Stimulated activated CD8-positive, alpha-beta memory T cell treated with anti-CD3 and anti-CD28 coated beads, Interleukin-4, amount 100 ng/mL, for 48 hours (primary cell): ENCODE measurements at places on chromosomes 6 and 20.

- no peak for DNase-seq
Observed at GRCh38 chr20:62149532-62150309, 6.2 kb downstream of the SS18L1 start.

- no peak for DNase-seq
Observed at GRCh38 chr6:142707255-142707654, 237.7 kb downstream of the HIVEP2 start.

- no peak for DNase-seq
Observed at GRCh38 chr20:35840421-35840820, 68.6 kb downstream of the PHF20 start.

GRCh38 chr6:21033575-21034026 is 499.3 kb downstream of the CDKAL1 start:
- no peak for DNase-seq

- DNase-seq: no peak
Observed at GRCh38 chr20:25574411-25574810, 10.9 kb downstream of the NINL start.

DNA sequence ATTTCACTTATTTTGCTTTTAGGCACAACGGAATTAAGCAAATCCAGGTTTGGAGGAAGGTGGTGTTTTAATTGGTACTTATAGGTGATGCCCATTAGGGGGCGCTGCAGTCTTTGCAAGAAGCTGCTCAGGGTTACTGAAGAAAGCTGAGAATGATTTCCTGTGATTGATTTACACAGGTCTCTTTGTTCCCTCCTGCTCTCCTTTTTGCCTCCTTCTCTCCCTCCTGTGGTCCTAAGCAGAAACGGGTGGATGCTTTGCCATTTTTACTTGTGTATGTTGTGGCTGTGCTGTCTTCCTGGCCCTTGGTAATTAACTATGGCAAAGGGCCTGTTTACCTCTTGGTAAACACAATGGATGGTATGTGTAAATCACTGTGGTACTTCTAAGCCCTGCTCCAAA is 97.8 kb downstream of the ANKS1A start:
- DNase-seq: peak; percentile 73
